ENCODE measurements at places on chromosomes 12 and 14. TPM values are rescaled to one million over a fixed set of nuclear protein-coding genes. Genes with fewer than 3 reads are reported as not detected.

DNA sequence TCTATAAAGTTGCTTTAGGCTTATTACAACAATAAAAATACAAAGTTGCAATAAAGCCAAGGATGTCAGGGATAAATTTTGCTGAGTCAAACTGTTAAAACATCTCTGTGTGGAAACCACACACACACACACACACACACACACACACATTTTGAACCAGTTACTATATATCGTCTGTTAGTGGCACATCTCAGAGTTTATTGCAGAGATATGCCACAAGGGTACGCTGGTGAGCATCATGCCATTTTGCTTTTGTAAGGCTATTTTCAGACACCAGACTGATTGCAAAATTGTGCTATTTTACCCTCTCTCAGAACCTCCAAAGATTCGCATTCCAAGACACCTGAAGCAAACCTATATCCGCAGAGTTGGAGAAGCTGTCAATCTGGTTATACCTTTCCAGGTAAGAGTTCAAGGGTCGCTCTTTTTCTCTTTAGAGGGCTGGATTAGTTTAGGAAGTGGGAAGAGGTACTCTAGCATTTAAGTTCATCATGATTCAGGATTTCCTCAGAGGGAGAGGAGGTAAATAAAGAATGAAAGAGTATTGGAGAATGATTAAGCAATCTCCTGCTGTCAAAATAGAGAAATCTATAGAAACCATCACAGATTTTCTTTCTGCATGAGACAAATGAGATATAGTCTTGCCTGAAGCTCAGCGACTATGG lies 27.3 kb upstream of the CHPT1 start:
- peaks cover 4% of the 10 kb centered on the region for H3K4me1 ChIP-seq
- H3K4me3 ChIP-seq: no peak overlapping the region
- DNase-seq: peak; percentile 62
- no peaks in the 10 kb centered on the region for H3K36me3 ChIP-seq

DNA sequence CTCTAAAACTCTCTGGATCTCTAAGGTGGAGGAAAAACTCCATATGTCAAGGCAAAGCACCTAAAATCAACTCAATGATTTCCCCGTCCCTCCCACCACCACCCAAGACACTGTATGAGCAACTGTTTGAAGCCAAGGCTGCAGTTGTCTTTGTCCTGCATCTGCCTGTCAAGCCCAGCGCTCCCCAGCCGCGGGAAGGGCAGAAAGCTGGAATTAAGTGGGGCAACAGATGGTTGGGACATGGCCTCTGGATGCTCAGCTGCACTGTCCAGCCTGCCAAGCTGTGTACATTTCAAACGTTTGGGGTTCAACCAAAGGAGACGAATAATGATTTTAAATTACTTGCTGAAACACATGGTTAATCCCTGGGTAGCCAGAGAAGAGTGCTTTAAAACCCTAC lies 42.2 kb upstream of the PTGR2 start:
- H3K27ac ChIP-seq: no peak overlapping the region
- H3K36me3 ChIP-seq: no peaks in the 10 kb centered on the region
- DNase-seq: no peak
- no peaks in the 10 kb centered on the region for H3K27me3 ChIP-seq

- H3K4me1 ChIP-seq: no peaks in the 10 kb centered on the region
- no peaks in the 10 kb centered on the region for H3K27me3 ChIP-seq
- H3K27ac ChIP-seq: no peak overlapping the region
These were observed 234.4 kb upstream of the CLEC14A start for GRCh38 chr14:38490273-38490672.

DNA sequence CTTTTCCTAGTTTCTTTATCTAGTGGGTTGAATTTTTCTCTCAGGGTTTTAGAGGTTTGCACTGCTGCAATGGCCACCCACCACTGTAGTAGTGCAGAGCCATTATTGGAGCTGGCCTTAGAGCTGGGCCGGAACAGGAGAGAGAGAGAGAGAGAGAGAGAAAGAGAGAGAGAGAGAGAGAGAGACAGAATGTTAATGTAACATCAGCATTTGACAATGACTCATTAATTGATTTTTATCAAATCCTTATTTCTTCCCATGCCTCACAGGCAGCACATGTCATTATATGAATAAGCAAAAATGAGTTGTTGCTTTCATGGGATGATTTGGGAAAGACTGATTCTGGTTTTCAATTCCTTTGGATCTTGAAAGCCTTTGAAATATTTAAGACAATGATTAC lies 76.3 kb upstream of the PPP4R3A start:
- H3K4me3 ChIP-seq: no peak overlapping the region
- no peak for DNase-seq
- no peaks in the 10 kb centered on the region for H3K36me3 ChIP-seq
- H3K4me1 ChIP-seq: no peaks in the 10 kb centered on the region
- no peaks in the 10 kb centered on the region for H3K27me3 ChIP-seq

- DNase-seq: peak; percentile 42
- H3K36me3 ChIP-seq: peaks cover 22% of the 10 kb centered on the region
- H3K27ac ChIP-seq: peak overlapping the region; percentile 10
- no peaks in the 10 kb centered on the region for H3K4me1 ChIP-seq
These were observed 57.3 kb downstream of the FNTB start for GRCh38 chr14:65043893-65044595.

DNA sequence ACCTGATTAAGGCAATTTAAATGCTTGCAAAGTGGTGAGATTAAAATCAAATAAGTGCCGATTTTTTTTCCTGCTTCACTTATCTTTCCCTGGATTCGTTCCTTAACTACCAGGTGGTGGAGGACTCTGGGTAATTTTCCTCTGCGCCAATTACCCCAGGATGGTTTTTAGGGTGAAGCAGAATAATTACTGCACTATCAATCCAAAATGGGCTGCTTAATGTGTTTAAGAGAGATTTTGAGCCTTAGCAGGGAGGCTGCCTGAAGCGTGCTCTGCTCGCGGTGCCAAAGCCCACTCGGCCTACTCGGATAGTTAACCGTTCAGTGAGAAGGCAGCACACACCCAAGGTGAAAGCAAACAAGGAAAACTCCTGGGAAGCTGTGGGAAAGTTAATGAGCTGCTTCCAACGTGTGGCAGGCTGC lies 274.9 kb upstream of the LMO3 start:
- H3K4me3 ChIP-seq: no peak overlapping the region
- no peaks in the 10 kb centered on the region for H3K27me3 ChIP-seq

DNA sequence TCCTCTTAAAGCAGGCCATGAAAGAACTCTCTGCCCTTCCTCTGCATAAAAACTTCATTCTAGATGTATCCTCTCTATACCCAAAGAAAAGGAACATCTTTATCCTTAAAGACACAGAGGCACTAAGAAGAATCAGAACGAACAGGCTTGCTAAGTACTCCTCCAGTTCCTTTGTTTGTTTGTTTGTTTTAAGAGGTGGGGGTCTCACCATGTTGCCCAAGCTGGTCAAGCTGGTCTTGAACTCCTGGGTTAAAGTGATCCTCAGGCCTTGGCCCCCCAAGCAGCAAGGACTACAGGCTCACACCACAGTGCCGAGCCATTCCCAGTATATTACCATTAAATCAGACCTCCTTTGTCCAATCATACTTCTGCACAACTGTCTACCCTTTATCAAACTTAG lies 14.0 kb downstream of the GDF3 start:
- H3K4me1 ChIP-seq: no peaks in the 10 kb centered on the region

- no peak overlapping the region for H3K4me3 ChIP-seq
- no peak overlapping the region for H3K27ac ChIP-seq
- no peaks in the 10 kb centered on the region for H3K36me3 ChIP-seq
- peaks cover 22% of the 10 kb centered on the region for H3K4me1 ChIP-seq
- no peak for DNase-seq
These were observed 39.2 kb downstream of the MIA2 start for GRCh38 chr14:39272918-39273317.

GRCh38 chr12:93762059-93762719 lies 85.0 kb downstream of the CRADD start:
- no peaks in the 10 kb centered on the region for H3K27me3 ChIP-seq
- H3K27ac ChIP-seq: no peak overlapping the region
- no peak overlapping the region for H3K4me3 ChIP-seq
- DNase-seq: no peak
- no peaks in the 10 kb centered on the region for H3K36me3 ChIP-seq

DNA sequence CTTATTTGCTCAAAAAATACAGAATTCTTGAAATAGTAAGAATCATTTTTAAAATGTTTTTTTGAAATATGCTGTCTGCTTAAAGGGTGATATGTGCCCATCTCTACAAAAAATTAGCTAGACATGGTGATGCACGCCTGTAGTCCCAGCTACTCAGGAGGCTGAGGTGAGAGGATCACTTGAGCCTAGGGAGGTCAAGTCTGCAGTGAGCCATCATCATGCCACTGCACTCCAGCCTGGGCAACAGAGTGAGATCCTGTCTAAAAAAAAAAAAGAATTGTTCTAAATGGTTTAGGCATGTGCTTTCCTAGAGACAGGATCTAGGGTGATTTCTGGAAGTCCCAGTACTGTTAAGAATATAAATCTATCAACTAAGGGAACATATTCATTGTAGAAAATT lies 75.6 kb upstream of the HECTD1 start:
- no peak overlapping the region for H3K4me3 ChIP-seq
- H3K36me3 ChIP-seq: no peaks in the 10 kb centered on the region
- no peak overlapping the region for H3K27ac ChIP-seq
- no peaks in the 10 kb centered on the region for H3K4me1 ChIP-seq
- no peaks in the 10 kb centered on the region for H3K27me3 ChIP-seq

GRCh38 chr12:49332891-49333371 lies 4.1 kb downstream of the C1QL4 start:
- no peaks in the 10 kb centered on the region for H3K36me3 ChIP-seq
- H3K27ac ChIP-seq: no peak overlapping the region
- H3K27me3 ChIP-seq: no peaks in the 10 kb centered on the region
- no peak for DNase-seq
- no peak overlapping the region for H3K4me3 ChIP-seq
- H3K4me1 ChIP-seq: peaks cover 14% of the 10 kb centered on the region

DNA sequence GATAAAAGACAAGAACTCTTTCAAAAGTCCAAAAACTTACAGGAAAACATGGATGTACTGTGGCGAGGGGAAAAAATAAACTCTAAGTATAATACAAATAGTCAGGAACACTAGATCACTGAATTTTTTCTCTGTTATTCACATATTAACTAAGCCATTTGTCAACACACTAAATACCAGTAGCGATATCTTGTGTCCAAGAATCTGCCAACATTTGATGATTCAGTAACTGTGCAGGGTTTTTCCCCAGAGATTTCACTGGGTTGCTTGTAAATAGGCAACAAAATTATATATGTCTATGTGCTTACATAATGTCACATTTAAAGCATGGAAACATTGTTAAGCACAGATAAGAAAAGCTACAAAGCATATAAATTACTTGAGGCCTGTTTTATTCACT lies 205.9 kb downstream of the KIF21A start:
- H3K27ac ChIP-seq: no peak overlapping the region
- H3K36me3 ChIP-seq: no peaks in the 10 kb centered on the region
- no peaks in the 10 kb centered on the region for H3K4me1 ChIP-seq
- H3K4me3 ChIP-seq: no peak overlapping the region

Gene IGF1
- total RNA-seq: 0.61 TPM

Gene PRH2
- 0.23 TPM for total RNA-seq

Gene ZDHHC22
- total RNA-seq: not detected

Gene SLC6A13
- total RNA-seq: 0.23 TPM

Gene SMOC1
- total RNA-seq: 43.7 TPM

Gene MNAT1
- 18.5 TPM for total RNA-seq

Gene MMP19
- total RNA-seq: 1.1 TPM

Gene PHC1
- 7.6 TPM for total RNA-seq

Gene MYBPC1
- not detected for total RNA-seq

Gene CLEC4E
- total RNA-seq: 0.05 TPM

Gene SPTB
- total RNA-seq: 332 TPM

Gene VRTN
- total RNA-seq: not detected

Gene CCDC177
- not detected for total RNA-seq

Gene TAS2R14
- total RNA-seq: 6.9 TPM

Gene TMEM229B
- total RNA-seq: 1.7 TPM

Measured in liver (tissue), 10 donors.